ENCODE measurements at places on chromosomes 16 and 17.

- DNase-seq, result no peak
Observed at GRCh38 chr17:16282522-16282921, 65.5 kb downstream of the PIGL start.

- peak; percentile 24 for DNase-seq
Observed at GRCh38 chr16:29663807-29664090, 702 bp downstream of the SPN start.

- no peak for DNase-seq
Observed at GRCh38 chr17:46951706-46952105, 27.3 kb downstream of the RPRML start.

GRCh38 chr16:11020792-11021551, 76.6 kb downstream of the CLEC16A start:
- DNase-seq, result no peak

- DNase-seq, result no peak
Observed at GRCh38 chr16:14955546-14956231, 18.4 kb downstream of the NPIPA1 start.
